MCF 10A (cell line): ENCODE measurements at places on chromosomes 12 and 14. TPM values are rescaled to one million over a fixed set of nuclear protein-coding genes. Genes with fewer than 3 reads are reported as not detected.

The OTOGL gene
- not detected in 2 replicates for total RNA-seq

DNA sequence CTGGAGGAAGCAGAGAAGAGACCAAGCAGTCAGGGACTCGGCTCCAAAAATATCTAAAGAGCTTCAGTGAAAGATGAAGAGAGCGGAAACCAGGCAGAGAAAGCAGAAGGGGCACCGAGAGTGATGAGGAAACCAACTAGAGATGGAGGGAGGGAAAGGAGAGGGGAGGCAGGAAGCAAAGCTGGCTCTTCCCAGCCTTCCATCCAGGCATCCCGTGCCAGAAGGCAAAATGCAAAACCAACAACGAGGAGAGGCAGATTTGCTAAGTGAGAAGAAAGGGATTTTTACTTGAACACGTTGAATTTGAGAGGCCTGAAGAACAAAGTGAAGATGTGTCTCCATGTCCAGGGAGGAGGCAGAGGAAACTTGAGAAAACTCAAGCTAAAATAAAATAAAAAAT is 90.1 kb downstream of the NUAK1 start:
- H3K27ac ChIP-seq, result no peak overlapping the region
- no peak overlapping the region for H3K4me3 ChIP-seq
- no peaks in the 10 kb centered on the region for H3K36me3 ChIP-seq
- DNase-seq, result no peak

- DNase-seq, result no peak
- H3K4me1 ChIP-seq, result no peaks in the 10 kb centered on the region
- H3K4me3 ChIP-seq, result no peak overlapping the region
- no peak overlapping the region for H3K27ac ChIP-seq
- peaks cover 26% of the 10 kb centered on the region for H3K36me3 ChIP-seq
- H3K27me3 ChIP-seq, result no peaks in the 10 kb centered on the region
Observed at GRCh38 chr14:76781648-76782051, 20.4 kb downstream of the VASH1 start.

- no peak overlapping the region for H3K4me3 ChIP-seq
- no peaks in the 10 kb centered on the region for H3K27me3 ChIP-seq
- H3K4me1 ChIP-seq, result peaks cover 6% of the 10 kb centered on the region
- H3K36me3 ChIP-seq, result no peaks in the 10 kb centered on the region
- DNase-seq, result no peak
Observed at GRCh38 chr14:98714626-98715425, 557.2 kb downstream of the BCL11B start.

GRCh38 chr12:15963271-15963670 is 52.1 kb downstream of the DERA start:
- no peaks in the 10 kb centered on the region for H3K27me3 ChIP-seq
- no peak for DNase-seq
- H3K4me3 ChIP-seq, result no peak overlapping the region
- H3K36me3 ChIP-seq, result peaks cover 25% of the 10 kb centered on the region
- H3K27ac ChIP-seq, result no peak overlapping the region

DNA sequence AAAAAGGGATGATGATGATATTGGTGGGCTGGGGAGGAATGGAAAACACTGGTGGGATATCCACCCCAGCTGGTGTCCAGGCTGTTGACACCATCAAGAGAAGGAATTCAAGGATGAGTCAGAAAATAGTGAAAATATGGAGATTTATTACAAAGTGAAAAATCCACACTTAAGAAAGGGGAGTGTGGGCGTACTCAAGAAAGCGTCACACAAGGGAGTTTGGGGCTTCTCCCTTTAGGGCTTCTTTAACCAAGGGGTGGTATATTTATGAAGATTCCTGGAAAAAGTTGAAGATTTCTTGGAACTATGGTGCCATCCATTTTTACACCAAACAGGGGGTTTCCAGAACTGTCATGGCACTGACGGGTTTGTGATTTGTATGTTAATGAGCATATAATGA is 63.1 kb upstream of the ARID2 start:
- no peak overlapping the region for H3K4me3 ChIP-seq
- no peak for DNase-seq
- H3K27ac ChIP-seq, result no peak overlapping the region
- H3K36me3 ChIP-seq, result no peaks in the 10 kb centered on the region

DNA sequence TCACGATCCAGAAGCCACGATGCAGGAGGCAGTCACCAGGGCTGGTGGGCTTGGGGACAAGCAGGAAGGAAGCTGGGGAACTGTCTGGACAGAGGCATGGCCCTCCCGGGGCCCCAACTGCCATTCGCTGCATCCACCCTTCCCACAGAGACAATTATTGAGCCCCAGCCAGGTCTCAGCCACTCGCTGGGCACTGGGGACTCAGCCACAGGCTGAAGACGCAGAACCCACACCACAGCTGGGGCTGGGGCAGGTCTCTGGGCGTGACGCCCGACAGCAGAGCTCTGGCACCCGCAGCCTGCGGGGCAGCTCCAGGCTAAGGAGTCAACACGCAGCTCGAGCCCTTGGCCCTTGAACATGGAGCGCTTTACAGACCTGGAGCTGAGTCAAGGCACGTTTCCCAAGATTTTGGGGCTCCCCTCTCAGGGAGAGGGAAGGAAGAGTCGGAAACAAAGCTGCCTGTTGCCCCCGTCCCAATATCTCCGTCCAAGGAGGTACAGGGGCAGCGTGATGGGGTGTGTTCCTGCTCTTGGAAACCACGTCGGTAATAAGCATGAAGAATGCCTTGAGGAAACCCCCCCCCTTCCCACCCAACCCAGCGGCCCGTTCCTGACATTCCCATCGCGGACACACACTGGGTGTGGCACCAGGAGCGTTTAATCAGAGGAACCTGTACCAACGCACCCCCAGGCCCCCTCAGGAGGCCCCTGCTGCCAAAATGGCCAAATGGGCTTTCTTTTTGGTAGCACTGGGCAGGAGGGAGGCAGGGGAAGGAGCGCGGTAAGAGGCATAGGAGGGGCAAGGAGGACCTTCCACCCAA is 6.7 kb downstream of the RIMBP2 start:
- H3K36me3 ChIP-seq, result no peaks in the 10 kb centered on the region
- DNase-seq, result no peak
- no peaks in the 10 kb centered on the region for H3K4me1 ChIP-seq
- no peak overlapping the region for H3K4me3 ChIP-seq
- H3K27ac ChIP-seq, result no peak overlapping the region

The CACNA2D4 gene
- not detected in 2 replicates for total RNA-seq

The SIX1 gene
- 0.29 and 0.33 TPM in 2 replicates for total RNA-seq

The GPHB5 gene
- not detected in 2 replicates for total RNA-seq

The TAS2R8 gene
- total RNA-seq, result not detected in 2 replicates

DNA sequence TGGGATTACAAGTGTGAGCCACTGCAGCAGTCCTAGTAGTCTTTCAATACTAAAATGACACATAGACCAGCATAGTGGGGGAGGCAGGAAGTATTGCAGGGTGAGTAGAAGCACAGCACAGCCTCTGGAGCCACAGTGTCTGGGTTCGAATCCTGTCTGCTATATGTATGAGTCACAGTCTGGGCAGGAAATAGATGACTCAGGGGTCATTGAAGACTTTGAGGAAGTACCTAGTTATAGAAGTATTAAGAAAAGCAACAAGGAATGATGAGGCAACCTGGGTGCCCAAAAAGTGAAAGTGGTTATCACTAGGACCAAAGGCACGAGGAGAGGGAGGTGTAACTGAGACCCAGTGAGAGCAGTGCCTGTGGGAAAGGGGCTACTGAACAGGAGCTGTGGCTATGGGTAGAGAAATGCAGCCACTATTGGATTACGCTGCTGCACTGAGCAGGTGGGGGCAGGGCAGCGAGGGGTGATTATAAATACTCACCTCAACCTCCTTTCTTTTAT is 124.0 kb downstream of the PDE3A start:
- peak; percentile 71 for DNase-seq
- H3K4me1 ChIP-seq, result peaks cover 6% of the 10 kb centered on the region
- H3K4me3 ChIP-seq, result no peak overlapping the region
- H3K36me3 ChIP-seq, result no peaks in the 10 kb centered on the region
- H3K27me3 ChIP-seq, result peaks cover 41% of the 10 kb centered on the region
- no peak overlapping the region for H3K27ac ChIP-seq

DNA sequence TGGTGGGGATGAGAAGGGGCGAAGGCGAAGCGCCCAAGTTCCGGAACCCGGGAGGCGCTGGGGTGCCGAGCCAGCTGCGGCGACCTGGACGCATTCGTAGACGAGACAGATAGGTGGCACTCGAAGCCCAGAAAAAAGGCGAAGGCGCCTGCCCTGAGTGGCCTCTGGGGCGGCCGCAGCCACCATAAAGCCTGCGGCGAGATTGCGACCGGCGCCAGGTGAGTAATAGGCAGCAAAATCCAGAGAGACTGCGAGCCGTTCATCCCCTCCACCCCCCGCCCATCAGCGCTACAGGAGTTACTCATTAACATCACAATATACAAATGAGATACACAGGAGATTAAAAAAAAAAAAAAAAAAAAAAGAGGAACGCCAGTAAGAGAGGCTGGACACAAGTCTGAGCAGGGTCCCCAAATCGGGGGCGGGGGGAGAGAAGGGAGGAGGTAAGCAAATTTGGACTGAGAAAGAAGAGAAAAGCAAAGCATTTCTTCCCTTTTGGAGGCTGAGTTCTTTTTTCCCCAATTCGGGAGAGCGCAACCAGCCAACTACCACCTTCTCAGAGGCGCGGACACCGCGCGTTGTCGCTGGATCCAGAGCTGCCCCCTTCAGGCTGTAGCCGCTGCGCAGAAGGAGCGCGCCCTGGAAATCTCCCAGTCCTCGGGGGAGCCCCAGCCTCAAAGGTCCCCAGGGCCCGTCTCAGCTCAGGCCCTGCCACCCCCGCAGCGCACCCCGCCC is 15.7 kb downstream of the TBX3 start:
- H3K27ac ChIP-seq, result no peak overlapping the region
- no peaks in the 10 kb centered on the region for H3K27me3 ChIP-seq
- peak overlapping the region; percentile 72 for H3K4me3 ChIP-seq
- H3K36me3 ChIP-seq, result peaks cover 8% of the 10 kb centered on the region
- H3K4me1 ChIP-seq, result peaks cover 7% of the 10 kb centered on the region
- peak; percentile 92 for DNase-seq

DNA sequence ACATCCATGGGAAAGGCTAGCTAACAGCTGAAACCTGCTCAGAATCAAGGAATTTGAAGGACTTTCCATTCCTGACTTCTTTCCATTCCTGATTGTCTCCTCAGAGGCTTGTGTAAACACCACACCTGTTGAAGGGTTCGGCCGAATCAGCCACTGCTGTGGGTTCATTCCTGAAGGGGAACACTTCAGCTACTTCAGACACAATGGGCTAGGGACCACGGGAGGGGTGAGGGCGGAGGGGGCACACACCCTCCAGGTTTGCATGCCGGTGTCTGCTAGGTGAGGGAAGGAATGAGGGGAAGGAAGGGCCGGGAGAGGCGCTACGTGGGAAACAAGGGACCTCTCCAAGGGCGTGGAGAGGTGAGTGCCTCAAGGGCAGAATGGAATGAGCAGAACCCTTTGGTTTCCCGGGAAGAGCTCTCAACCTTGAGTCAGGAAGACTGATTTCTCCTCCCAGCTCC is 1.3 kb downstream of the GPRC5A start:
- H3K27me3 ChIP-seq, result no peaks in the 10 kb centered on the region
- peak; percentile 44 for DNase-seq
- peak overlapping the region; percentile 87 for H3K27ac ChIP-seq

DNA sequence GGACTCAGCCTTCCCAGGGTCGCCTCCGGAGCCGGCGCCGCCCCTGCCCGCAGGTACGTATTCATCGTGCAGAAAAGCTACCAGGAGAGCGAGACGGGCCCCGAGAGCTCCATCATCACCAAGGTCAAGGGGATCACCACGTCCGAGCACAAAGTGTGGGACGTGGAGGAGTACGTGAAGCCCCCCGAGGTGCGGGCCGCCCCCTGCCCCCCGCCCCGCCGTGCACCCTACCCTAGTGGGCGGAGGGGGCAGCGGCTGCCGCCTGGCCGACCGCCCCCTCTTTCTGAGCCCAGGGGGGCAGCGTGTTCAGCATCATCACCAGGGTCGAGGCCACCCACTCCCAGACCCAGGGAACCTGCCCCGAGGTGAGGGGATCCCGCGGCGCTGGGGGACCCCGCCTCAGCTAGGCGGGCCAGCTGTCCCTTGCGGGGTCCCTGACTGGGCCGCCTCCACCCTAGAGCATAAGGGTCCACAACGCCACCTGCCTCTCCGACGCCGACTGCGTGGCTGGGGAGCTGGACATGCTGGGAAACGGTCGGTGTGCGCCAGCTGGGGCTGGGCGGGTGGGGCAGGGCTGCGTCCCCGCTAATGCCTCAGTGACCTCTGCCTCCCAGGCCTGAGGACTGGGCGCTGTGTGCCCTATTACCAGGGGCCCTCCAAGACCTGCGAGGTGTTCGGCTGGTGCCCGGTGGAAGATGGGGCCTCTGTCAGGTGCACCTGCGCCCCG is 973 bp downstream of the P2RX2 start:
- H3K4me3 ChIP-seq, result no peak overlapping the region
- peaks cover 10% of the 10 kb centered on the region for H3K4me1 ChIP-seq
- no peak overlapping the region for H3K27ac ChIP-seq
- peaks cover 35% of the 10 kb centered on the region for H3K27me3 ChIP-seq
- DNase-seq, result no peak

- peaks cover 6% of the 10 kb centered on the region for H3K4me1 ChIP-seq
- H3K27ac ChIP-seq, result no peak overlapping the region
- no peaks in the 10 kb centered on the region for H3K27me3 ChIP-seq
- DNase-seq, result no peak
- H3K36me3 ChIP-seq, result no peaks in the 10 kb centered on the region
Observed at GRCh38 chr12:95337146-95337545, 119.5 kb downstream of the VEZT start.

DNA sequence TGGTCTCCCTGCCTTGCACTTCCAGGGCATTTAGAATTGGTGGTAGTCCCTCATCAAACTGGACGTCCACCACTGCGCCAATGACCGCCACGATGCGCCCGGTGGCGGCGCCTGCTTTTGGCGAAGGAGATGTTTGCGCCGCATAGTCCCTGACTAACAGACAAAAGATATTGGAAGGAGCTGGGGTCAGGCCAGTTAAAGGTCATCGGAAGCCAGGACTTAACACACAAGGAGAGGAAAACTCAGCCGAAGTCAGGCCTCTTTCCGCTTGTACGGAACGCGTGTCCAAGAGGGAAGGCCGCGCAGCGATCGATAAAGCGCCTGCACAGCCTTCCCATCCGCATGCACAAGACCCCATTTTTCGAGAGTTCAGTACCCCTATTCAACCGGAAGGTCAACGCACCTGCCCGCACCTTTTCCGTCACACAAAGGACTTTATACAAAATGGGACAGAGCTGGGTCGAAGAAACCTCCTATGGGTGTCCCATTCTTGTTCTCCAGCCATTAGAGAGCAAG is 525 bp downstream of the ATP5F1B start:
- H3K27ac ChIP-seq, result peak overlapping the region; percentile 93
- H3K4me3 ChIP-seq, result peak overlapping the region; percentile 74
- H3K27me3 ChIP-seq, result no peaks in the 10 kb centered on the region
- H3K4me1 ChIP-seq, result peaks cover 9% of the 10 kb centered on the region
- no peak for DNase-seq

The RTN1 gene
- total RNA-seq, result 8.4 and 9.8 TPM in 2 replicates

The CMA1 gene
- total RNA-seq, result not detected in 2 replicates

GRCh38 chr14:73794146-73794545 is 57.5 kb upstream of the PTGR2 start:
- H3K27me3 ChIP-seq, result no peaks in the 10 kb centered on the region
- H3K4me3 ChIP-seq, result no peak overlapping the region
- no peak for DNase-seq
- peaks cover 33% of the 10 kb centered on the region for H3K4me1 ChIP-seq
- H3K36me3 ChIP-seq, result no peaks in the 10 kb centered on the region
- peak overlapping the region; percentile 27 for H3K27ac ChIP-seq

DNA sequence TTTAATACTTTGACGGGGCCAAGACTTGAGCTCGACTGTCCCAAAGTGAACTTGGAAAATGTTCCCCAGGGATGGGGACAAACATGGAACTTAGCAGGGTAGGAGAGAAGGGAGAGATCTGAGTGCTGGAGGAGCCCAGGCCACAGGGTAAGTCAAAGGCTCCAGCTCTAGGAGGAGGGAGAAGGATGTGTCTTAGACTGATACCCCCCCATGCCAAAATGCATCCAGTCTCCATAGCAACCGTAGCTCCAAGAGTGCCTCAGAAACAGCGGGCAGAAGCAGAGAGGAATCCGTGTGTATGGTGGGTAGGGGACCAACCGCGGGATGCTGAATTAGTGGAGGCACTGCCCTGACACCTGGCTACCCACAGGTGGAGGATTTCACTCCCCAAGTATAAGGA is 845 bp upstream of the AGAP2 start:
- DNase-seq, result no peak
- H3K4me1 ChIP-seq, result peaks cover 11% of the 10 kb centered on the region
